Activated CD4-positive, alpha-beta memory T cell treated with anti-CD3 and anti-CD28 coated beads, Interleukin-2, amount 10 ng/mL, durations not matched to agents 7 days and 5 days (primary cell): ENCODE measurements at places on chromosomes 6 and 20. TPM values are rescaled to one million over a fixed set of nuclear protein-coding genes. Genes with fewer than 3 reads are reported as not detected.

BHLHE23 gene
- not detected for total RNA-seq

GRCh38 chr6:31898383-31899011 is 999 bp upstream of the EHMT2 start:
- DNase-seq: no peak

DNA sequence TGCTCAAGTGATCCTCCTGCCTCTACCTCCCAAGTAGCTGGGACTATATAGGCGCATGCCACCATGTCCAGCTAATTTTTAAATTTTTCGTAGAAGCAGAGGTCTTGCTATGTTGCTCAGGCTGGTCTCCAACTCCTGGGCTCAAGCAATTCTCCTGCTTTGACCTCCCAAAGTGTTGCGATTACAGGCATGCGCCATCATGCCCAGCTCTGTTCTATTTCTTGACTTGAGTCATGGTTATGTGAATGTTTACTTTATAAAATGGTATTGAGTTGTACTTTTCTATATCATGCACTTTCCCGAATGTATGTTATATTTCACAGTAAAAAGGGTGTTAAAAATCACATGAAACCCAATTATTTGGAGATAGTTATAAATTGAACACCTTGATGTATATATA is 17.3 kb upstream of the ATXN1 start:
- no peak for DNase-seq

DNA sequence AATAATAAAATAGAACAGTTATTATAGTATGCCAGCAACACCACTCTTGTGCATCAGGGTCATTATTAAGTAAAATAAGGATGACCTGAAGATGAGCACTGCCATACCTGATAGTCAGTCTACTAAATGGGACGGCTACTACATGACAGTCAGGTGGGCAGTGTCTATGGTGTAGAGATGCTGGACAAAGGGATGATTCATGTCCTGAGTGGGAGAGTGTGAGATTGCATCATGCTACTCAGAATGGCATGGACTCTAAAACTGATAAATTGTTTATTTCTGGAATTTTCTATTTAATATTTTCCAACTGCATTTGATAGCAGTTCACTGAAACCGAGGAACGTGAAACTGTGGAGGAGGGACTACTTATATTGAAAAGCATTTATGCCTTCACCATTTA is 38.8 kb downstream of the SNX9 start:
- no peak for DNase-seq

ENTPD6 gene
- total RNA-seq: 48.2 TPM

RAMACL gene
- total RNA-seq: not detected

RFX6 gene
- total RNA-seq: not detected

GRCh38 chr20:62534526-62535221 is 58.9 kb upstream of the GATA5 start:
- no peak for DNase-seq

DNA sequence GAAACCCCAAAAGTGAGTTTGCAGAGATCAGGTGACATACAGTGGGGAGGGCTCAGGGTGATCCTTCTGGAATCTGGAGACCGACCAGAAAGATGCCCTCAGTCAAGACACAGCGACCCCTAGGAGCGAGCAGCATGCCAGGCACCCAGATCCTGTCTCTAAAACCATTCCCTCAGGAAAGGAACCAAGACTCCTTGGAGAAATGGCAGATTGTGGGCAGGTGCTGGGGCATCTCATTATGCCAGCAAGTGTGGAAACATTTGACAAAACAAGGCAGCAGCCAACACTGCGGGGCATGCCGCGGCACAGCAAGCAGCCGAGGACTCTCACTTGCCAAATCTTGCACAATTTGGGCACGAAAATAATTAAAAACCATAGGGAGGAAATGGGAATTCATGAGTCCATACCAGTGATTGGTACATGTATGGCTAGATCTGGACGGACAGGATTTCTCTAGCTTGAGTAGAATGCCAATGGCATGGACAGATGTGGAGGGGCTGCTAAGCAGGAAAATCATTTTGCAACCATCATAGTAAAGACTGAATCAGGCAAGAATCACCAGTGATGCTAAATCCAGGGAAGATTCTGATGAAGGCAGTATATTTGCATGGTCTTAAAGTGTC is 76.9 kb downstream of the GINS1 start:
- no peak for DNase-seq

- DNase-seq: no peak
Observed at GRCh38 chr6:144911322-144911721, 626.2 kb downstream of the UTRN start.

GRCh38 chr6:7604003-7604402 is 14.0 kb downstream of the SNRNP48 start:
- no peak for DNase-seq

DNA sequence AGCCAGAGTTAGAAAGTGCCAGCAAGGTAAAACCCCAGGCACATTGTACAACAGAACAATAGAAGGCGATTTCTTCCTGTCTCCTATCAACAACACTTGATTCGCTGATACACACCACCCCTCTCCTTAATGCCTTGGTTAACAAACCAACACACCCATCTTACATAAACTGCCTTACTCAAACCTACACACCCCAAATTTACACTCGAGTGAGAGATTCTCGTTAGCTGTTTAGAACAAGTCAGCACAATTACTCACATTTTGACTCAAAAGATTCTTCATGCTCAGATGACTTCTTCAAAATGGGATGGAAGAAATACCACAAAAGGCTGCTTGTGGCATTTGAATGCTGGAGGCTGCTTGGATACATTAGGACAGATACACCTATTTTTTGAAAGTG is 80.0 kb upstream of the FOXQ1 start:
- no peak for DNase-seq

- DNase-seq: no peak
Observed at GRCh38 chr6:149035766-149036165, 281.7 kb upstream of the TAB2 start.

DNA sequence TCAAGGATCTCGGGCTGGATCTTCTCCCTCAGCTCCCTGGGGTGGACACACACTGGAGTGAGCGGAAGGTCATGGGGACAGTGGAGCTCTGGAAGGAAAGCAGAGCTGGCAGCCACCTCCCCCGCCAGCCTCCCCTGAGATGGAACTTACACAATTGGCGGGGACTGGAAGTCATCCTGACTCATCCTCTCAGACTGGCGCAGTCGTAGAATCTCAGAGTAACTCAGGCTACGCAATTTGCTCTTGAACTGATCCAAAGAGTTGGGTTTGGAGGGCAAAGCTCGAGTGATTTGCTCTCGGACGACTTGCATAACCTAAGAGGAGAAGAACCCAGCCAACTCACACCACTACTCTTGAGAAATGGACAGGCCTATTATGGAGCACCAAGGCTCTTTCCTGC is 34.8 kb downstream of the ELMO2 start:
- DNase-seq: no peak

GRCh38 chr6:168650671-168651111 is 209.7 kb downstream of the SMOC2 start:
- DNase-seq: no peak

HLA-DQB1 gene
- 74.4 TPM for total RNA-seq

DNA sequence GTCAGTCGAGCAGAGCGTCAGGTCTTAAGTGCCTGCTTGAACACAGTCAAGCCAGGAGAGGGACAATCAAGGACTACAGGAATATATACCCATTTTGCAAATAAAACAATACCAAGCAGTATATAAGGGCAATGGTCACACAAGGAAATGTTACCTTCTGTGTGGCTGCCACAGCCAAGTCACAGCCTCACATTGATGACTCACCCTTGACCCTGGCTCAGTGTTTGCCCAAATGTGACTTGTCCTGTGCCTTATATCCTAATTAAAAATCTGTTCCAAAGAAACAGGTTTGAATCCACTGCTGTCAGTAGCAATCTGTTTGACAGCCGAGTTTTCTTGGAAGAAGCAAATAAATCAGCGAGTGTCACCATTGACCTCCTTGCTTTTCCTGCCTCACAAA is 34.3 kb downstream of the C6orf89 start:
- DNase-seq: no peak

PTCHD4 gene
- not detected for total RNA-seq

COX4I2 gene
- total RNA-seq: not detected

DNA sequence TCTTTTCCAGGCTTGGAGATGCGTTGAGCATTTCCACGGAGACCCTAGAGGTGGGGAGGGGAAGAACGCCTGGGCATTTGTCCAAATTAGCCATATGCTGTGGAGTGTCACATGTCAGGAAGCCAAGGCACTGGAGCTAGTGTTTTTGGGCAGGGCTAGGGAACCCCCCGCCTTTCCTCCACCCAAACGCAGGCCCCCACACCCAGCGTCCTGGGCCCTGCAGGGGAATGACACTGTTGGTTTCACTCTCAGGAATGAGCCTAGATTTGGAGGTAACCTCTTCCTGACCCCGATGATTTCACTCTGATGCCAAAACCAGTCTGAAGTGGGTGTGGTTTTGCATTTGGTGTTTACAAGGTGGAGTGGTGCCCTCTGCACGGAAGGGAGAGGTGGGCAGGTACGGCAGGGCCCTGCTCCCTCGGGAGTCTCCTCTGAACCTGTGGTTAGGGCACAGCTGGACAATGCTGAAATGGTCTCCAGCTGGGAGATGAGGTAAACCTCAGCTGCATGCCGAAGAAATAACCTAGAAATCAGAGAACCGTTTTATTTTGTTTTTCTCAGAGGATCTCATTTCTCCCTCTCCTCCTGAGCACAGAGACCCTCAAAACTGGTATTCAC is 29.5 kb downstream of the MTHFD1L start:
- peak; percentile 51 for DNase-seq

- no peak for DNase-seq
Observed at GRCh38 chr20:4821590-4821989, 99.9 kb downstream of the PRND start.

DNA sequence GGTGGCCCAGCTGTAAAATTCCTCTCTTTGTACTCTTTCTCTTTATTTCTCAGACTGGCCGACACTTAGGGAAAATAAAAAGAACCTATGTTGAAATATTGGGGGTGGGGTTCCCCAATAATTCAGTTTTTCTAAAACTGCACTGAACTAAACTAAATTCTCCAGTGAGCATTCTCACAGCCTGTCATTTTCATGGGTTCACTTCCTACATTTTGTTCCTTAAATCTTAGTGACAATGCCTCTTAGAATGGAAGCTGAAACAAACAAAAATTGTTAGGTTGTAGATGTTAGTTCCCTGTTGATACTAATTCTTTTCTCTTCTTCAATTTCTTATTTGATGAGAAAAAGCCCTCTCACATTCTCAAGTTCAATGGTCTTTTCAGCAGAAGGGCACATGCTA is 35.8 kb upstream of the IFNGR1 start:
- DNase-seq: no peak

DEFB115 gene
- not detected for total RNA-seq

TFAP2C gene
- total RNA-seq: not detected

SAMD3 gene
- total RNA-seq: 70.5 TPM
